Upper lobe of right lung (tissue), 1 donor: ENCODE measurements at places on chromosomes 7 and 10. TPM values are rescaled to one million over a fixed set of nuclear protein-coding genes. Genes with fewer than 3 reads are reported as not detected.

DNA sequence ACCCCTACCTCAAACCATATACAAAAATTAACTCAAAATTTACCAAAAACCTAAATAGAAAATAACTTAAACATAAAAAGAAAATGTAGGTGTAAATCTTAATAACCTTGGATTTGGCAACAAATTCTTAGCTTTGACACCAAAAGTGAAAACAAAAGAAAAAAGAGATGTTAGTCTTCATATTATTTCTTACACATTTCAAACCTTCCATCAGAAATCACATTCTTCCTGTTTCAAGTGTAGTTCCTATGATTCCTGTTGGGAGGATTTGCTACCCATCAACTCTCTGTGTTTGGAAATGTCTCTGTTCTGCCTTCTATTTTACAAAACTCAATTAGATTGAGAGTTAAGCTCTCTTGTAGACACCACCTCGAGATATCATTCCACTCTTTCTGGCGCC lies 62.0 kb downstream of the GNA12 start:
- no peak for DNase-seq

NME8 gene
- total RNA-seq, result 2.1 TPM

PDE6C gene
- not detected for total RNA-seq

TDRD1 gene
- 0.14 TPM for total RNA-seq

HACD1 gene
- total RNA-seq, result 34.3 TPM

ASB10 gene
- total RNA-seq, result not detected
